ENCODE measurements at places on chromosomes 3 and 15.

DNA sequence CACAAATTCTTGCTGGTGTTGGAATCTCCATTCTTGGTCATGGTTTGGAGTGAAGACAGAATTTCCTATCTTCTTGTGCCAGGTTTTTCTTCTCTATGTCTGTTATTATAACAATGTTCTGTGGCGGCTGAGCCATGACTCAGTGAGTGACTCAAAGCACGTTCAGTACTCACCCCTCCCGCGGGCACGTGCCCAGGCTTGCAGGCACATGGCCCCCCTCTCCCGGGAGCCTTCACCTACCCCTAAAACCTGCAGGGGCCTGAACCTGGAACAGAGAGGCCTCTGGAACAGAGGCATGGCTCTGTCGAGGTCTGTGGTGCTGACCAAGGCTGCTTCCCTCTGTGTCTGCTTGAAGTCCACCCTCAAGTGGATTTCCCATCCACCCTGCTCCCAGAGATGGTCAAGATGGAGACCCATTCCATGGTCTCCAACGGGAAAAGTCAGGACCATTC, 27.6 kb downstream of the PLXNB1 start:
- no peak for DNase-seq

- DNase-seq = no peak
Observed at GRCh38 chr3:5160321-5160720, 27.2 kb upstream of the EDEM1 start.

GRCh38 chr3:184676927-184677326, 34.9 kb downstream of the MAGEF1 start:
- DNase-seq = no peak

- no peak for DNase-seq
Observed at GRCh38 chr15:59366333-59367021, 6.2 kb downstream of the MYO1E start.

DNA sequence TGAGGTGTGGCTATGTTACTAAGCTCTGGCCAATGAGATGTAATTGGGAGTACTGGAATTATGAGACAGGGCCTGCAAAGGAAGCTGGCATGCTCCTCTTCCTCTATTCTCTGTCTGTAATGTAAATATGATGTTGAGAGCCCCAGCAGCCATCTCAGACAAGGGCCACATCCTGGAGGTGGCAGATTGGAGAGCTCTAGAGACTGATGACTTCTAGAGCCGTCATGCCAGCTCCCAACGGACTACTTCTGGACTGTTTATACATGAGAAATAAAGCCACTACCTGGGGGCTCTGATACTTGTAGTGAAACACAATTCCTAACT, 19.7 kb downstream of the PLD1 start:
- DNase-seq = no peak

GRCh38 chr15:93523481-93523880, 434.5 kb upstream of the RGMA start:
- DNase-seq = no peak
